ENCODE measurements at places on chromosomes 12 and 14.
A peak's percentile ranks its signal among the peaks of the same experiment; 100 is the strongest.

DNA sequence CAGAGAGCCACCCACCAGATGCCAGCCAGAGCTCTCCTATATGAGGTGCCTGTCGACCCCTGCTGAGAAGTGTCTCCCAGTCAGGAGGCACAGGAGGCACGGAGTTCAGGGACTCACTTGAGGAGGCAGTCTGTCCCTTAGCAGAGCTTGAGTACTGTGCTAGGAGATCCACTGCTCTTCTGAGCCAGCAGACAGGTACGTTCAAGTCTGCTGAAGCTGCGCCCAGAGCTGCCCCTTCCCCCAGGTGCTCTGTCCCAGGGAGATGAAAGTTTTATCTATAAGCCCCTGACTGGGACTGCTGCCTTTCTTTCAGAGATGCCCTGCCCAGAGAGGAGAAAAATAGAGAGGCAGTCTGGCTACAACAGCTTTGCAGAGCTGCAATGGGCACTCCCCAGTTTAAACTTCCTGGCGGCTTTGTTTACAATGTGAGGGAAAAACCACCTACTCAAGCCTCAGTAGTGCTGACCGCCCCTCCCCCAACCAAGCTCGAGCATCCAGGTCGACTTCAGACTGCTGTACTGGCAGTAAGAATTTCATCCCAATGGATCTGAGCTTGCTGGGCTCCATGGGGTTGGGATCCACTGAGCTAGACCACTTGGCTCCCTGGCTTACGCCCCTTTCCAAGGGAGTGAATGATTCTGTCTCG, 146.7 kb upstream of the USP15 start:
- no peak overlapping the region for H3K4me3 ChIP-seq
- peaks cover 5% of the 10 kb centered on the region for H3K27me3 ChIP-seq
- no peaks in the 10 kb centered on the region for H3K36me3 ChIP-seq
- no peak for DNase-seq
- H3K27ac ChIP-seq = no peak overlapping the region
- H3K4me1 ChIP-seq = no peaks in the 10 kb centered on the region

DNA sequence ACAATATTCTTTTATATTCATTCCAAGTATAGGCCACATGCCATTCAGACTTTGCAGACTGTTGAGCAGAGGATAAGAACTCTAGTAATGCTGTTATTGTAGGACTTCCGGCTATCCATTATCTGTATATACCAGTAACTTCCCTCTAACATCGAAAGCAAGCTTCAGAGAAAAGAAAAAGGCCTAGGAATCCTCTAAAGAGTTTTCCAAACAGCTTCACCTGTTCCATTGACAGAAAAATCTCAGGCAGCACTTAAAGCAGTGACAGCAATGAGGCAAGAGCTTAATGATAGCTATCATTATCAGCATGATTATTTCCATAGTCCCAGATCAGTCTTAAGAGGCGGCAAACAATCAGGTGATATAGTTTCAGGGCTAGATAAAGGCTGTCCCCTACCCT, 1.8 kb downstream of the CPNE8 start:
- peaks cover 4% of the 10 kb centered on the region for H3K36me3 ChIP-seq
- H3K27me3 ChIP-seq = peaks cover 16% of the 10 kb centered on the region
- H3K27ac ChIP-seq = no peak overlapping the region
- peaks cover 4% of the 10 kb centered on the region for H3K4me1 ChIP-seq

DNA sequence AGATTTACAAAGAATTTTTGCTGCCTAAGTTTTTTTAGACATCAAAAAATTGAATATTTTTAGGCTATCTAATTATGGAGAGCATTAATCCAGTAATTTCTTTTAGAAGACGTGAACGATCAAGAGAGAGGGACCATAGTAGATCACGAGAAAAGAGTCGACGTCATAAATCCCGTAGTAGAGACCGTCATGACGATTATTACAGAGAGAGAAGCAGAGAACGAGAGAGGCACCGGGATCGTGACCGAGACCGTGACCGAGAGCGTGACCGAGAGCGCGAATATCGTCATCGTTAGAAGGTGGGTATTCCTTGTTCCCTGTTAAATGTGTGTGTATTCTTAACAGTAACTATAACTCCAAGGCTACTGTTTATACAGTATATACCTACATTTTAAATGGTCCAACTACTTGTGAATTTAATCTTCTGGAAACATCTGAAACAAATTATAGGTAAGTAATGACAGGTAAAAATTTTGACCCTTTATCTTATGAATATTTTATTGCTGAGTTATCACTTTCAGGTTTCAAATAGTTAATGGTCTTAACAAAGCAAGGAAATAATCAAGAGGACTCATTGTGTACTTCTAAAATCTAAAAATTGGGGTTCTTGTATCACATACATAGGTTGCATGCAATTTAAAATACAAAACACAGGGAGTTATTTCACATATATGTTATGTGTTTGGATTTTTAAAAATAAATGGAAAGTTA, 23.1 kb downstream of the CPSF6 start:
- no peaks in the 10 kb centered on the region for H3K27me3 ChIP-seq
- DNase-seq = no peak
- H3K36me3 ChIP-seq = peaks cover 28% of the 10 kb centered on the region
- no peak overlapping the region for H3K27ac ChIP-seq
- H3K4me3 ChIP-seq = no peak overlapping the region
- H3K4me1 ChIP-seq = no peaks in the 10 kb centered on the region

DNA sequence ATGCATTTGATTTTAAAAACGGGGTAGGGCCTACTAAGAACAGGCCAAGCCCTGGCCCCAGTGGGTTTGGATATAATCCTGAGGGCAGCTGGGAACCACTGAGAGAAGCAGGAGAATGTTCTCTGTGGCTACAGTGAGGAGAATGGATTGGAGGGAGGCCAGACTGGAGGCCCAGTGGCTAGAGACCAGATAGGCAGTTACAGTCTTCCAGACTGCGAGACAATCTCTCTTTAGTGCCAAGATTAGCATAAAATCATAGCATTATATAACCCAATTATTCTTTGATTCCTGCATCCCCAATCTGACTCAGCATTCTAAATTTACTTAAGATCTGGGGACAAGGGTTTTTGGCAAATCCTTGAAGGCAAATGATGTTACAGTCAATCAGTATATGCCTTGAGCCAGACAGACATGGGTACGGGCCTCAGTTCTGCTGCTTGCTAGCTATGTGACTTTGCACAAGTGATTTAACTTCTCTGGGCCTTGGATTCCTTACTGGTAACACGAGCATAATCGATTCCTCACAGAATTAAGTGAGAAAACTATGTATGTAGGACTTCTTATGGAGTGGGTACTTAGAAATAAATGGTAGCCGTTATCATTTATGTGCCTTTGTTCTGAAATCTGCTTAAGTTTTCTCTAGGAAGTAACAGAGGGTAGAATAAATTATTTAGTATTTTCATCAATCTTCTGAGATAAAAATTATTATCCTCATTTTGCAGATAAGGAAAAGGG, 18.3 kb downstream of the NINJ2 start:
- H3K4me3 ChIP-seq = no peak overlapping the region
- peaks cover 3% of the 10 kb centered on the region for H3K36me3 ChIP-seq
- H3K27me3 ChIP-seq = no peaks in the 10 kb centered on the region
- H3K27ac ChIP-seq = no peak overlapping the region

DNA sequence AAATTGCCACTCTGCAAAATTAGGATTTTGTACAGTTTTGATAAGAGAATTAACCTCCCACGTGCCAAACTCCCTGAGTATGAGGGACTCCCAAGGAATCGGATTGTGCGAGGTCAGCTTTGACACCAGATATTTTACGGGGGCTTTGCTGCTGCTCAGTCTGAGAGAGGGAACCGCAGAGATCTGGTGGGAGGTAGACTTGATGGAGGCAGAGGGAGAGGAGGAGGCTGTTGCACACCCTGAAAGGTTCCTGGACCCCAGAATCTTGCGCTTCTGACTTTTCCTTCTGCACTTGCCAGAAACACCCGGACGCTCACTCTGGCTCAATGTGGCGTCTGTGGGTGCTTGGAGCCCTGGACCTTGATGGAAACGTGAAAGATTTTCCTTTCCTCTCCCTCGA, 83.9 kb downstream of the PAPOLA start:
- no peak overlapping the region for H3K27ac ChIP-seq
- H3K36me3 ChIP-seq = no peaks in the 10 kb centered on the region
- peaks cover 24% of the 10 kb centered on the region for H3K4me1 ChIP-seq
- no peak overlapping the region for H3K4me3 ChIP-seq
- peaks cover 16% of the 10 kb centered on the region for H3K27me3 ChIP-seq
- DNase-seq = no peak

DNA sequence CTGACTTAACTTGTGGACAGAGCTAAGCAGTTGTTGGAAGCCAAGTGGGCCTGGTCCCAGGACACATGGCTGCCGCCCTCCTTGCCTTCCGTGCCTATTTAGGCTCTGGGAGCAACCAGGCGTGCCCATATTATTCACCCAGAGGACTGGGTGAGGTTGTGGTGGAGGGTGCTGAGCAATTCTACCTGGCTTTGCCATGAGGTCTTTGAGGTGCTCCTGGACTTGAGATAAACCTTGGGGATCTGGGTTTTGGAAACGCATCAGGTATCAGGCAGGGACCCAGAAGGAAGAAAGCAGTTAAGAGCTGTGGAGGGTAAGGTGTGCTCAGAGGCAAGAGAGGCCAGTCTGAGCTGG, 60.1 kb downstream of the EMP1 start:
- no peak for DNase-seq
- peaks cover 4% of the 10 kb centered on the region for H3K4me1 ChIP-seq
- no peak overlapping the region for H3K27ac ChIP-seq
- H3K27me3 ChIP-seq = peaks cover 10% of the 10 kb centered on the region
- H3K4me3 ChIP-seq = no peak overlapping the region

GRCh38 chr12:27673101-27673718, 23.0 kb upstream of the REP15 start:
- H3K4me3 ChIP-seq = no peak overlapping the region
- no peak overlapping the region for H3K27ac ChIP-seq
- H3K27me3 ChIP-seq = peaks cover 6% of the 10 kb centered on the region
- no peak for DNase-seq
- no peaks in the 10 kb centered on the region for H3K36me3 ChIP-seq

GRCh38 chr12:45725631-45726602, 3.6 kb upstream of the ARID2 start:
- peak; percentile 51 for DNase-seq
- H3K27ac ChIP-seq = peak overlapping the region; percentile 94
- H3K4me3 ChIP-seq = peak overlapping the region; percentile 100
- peaks cover 3% of the 10 kb centered on the region for H3K36me3 ChIP-seq
- peaks cover 11% of the 10 kb centered on the region for H3K4me1 ChIP-seq
- no peaks in the 10 kb centered on the region for H3K27me3 ChIP-seq

- H3K4me3 ChIP-seq = peak overlapping the region; percentile 96
- H3K27ac ChIP-seq = peak overlapping the region; percentile 96
- no peaks in the 10 kb centered on the region for H3K27me3 ChIP-seq
- no peak for DNase-seq
Measured at GRCh38 chr12:46373301-46374296, 1.0 kb upstream of the SLC38A2 start.
